Activated CD8-positive, alpha-beta T cell treated with anti-CD3 and anti-CD28 coated beads for 36 hours (primary cell): ENCODE measurements at places on chromosomes 2 and 18.

DNA sequence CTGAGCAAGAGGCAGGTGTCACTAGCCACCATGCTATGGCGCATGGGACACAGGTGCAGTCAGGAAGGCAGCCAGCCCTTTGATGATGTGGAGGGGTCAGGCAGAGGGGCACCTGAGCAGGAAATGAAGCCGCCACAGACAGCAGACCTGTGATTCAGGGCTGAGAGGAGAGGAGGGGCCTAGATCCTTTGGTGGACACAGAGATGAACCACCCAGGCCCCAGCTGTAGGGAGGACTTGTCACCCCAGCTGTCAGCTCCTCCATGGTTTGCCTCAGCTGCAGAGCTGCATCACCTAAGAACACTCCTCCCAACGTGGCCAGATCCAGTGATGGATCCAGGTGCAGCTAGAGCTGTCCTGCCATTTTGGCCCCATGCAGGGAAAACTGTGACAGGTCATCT is 11.6 kb downstream of the ASB18 start:
- no peak for DNase-seq

DNA sequence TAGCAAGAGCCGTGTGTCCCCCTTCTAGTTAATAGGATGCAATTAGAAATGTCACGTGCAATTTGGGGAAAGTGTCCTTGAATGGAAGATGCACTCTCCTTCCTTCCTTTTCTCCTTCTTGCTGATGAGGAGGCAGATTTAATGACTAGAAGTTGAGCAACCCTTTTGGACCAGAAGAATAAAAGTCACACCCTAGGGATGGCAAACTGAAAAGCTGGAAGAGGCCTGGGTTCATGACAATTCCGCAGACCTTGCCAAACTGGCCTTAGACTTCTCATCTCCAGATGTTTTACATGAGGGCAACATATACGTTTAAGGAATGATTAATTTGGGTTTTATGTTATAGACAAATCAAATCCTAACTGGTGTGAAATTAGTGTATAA is 38.6 kb upstream of the NCOA1 start:
- no peak for DNase-seq

DNA sequence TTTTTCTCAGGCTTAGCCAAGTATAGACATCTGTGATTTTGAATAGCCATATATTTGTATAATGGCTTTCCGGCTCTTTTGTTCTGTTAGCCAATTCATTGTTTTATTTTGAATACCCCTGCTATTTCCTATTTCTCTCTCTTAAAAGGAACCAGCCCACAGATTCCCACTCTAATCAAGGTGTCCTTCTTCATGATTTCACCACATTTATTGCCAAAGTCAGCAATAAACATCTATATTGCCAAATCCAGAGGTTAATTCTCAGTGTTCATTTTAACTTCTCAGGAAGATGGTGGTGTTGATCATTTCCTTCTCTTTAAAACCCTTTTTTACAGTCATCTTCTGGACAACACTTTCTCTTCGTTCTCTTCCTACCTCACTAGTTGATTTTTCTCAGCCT is 13.1 kb upstream of the ITPRID2 start:
- no peak for DNase-seq

GRCh38 chr2:219969508-219969907 is 342.1 kb downstream of the SLC4A3 start:
- DNase-seq = no peak

GRCh38 chr18:11944252-11944651 is 36.1 kb upstream of the MPPE1 start:
- DNase-seq = no peak

- peak; percentile 65 for DNase-seq
Measured at GRCh38 chr2:1550658-1551316, 137.5 kb downstream of the TPO start.

- DNase-seq = no peak
Measured at GRCh38 chr18:68033466-68033865, 516.9 kb upstream of the DSEL start.

DNA sequence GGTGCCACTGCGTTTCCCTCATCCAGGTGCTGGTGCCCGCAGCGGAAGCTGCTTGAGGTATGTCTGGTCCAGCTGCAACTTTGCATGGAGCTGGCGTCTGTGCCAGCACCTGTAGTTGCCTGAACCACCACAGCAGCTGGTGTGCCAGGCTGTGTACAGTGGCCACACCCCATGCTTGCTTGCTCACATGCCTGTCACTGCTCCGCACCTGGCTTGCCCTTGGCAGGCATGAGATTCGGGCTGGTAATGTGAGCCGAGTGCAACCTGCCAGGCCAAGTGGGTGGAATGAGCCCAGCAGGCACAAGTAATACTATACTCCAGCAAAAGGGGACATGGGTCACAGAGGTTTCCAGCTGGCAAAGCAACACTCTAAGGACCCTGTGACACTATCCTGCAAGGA is 1123.3 kb upstream of the ACVR2A start:
- no peak for DNase-seq

- no peak for DNase-seq
Measured at GRCh38 chr2:132387126-132387525, 29.5 kb upstream of the GPR39 start.

GRCh38 chr2:150042500-150043171 is 444.8 kb downstream of the RND3 start:
- no peak for DNase-seq

DNA sequence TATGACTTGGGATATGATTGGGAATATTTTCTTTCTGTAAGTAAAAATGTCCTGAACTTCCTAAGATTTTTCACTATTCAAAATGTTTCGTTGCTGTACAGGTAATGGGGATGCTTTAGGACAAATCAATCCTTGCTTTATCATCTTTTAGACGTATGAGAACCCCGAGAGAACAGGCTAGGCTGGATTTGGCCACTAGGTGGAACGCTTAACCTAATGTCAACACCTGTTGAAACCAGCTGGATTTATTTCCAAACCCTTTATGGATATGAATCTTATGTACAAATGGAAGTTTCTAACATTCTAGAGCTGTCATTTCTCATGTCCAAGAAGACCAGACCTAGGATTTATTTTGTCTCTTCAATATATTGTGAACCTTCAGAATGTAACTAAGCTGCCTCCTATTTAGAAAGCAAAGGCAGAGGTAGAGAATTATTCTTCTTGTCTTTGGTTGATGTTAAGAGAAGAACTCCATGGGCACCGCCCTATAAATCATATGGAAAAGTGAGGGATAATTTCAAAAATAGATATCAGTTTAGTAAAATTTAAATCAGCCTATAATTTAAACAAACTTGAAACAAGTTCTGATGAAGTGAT is 96.7 kb downstream of the PMAIP1 start:
- DNase-seq = peak; percentile 47

DNA sequence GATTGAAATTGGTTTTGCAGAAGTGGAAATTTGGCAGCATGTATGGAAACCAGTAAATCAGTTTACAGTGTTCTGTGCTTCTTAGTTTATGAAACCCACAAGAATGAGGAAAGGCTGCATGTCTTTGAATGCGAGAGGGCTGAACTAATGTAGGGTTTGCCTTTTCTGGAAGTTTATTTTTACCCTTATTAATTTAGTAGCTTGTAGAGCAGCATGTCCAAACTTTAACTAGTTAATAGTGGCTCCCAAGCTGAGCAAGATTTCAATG is 50.4 kb downstream of the LDLRAD4 start:
- DNase-seq = no peak

DNA sequence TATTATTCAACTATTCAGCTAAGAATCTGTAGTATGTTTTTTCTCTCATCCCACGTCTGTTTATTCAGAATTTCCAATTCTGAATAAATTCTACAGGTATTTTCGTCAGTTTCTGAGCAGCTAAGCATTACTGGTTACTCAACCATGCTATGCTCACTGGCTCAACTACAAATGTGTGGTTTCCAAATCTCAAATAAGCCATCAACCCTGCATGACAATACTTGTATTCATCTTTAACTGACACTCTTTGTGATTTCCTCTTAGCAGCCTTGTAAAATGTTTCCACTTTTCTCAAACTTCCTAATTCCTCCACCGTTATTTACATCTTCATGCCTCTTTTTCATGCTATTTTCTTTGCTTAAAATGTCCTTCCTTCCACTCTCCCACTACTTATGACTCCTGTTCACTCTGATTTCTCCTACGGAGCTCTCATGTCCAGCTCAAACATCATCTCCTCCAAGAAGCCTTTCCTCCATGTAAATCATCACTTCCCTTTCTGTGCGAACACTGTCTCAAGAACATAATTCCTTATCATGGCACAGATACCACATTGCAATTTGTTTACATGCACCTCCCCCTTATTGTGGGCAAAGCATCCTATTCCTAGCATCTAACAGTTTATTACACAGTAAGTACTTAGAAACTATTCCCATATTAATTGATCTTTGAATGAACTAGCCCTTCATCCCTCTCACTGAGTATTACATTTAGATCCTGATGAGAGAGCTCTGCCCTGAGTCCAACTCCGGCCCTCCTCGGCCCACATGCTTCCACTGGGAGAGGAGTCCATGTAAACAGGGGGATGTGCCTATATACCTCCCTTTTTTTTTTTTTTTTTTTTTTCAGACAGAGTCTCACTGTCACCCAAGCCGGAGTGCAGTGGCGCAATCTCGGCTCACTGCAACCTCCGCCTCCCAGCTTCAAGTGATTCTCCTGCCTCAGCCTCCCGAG is 10.5 kb downstream of the CCDC88A start:
- DNase-seq = no peak

GRCh38 chr2:128258218-128258617 is 60.5 kb downstream of the HS6ST1 start:
- DNase-seq = no peak

- no peak for DNase-seq
Measured at GRCh38 chr2:136139631-136140030, 21.7 kb upstream of the CXCR4 start.

GRCh38 chr2:221588306-221588985 is 16.3 kb upstream of the EPHA4 start:
- DNase-seq = no peak

- no peak for DNase-seq
Measured at GRCh38 chr2:6932206-6932605, 15.0 kb downstream of the RNF144A start.

- DNase-seq = peak; percentile 55
Measured at GRCh38 chr2:177165721-177166711, 46.6 kb upstream of the HNRNPA3 start.

- no peak for DNase-seq
Measured at GRCh38 chr2:217852555-217853211, 150.1 kb downstream of the TNS1 start.

DNA sequence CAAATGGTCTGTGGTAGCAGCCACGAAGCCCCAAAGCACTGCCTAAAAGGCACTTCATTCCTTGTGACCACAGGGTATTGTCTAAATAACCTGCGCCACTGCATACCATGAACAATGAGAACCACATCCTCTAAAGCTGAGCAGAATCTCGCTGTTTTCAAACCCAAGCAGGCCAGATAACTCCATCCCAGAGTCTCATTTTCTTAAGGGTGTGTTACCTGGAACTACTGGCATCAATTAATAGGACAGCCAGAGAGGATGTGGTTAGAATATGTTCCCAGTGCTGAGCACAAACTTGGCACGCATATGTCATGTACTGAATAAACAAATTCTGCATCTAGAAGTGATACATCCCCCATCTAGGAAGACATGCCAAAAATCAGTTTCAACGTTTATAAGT is 13.0 kb downstream of the VPS4B start:
- DNase-seq = peak; percentile 25

DNA sequence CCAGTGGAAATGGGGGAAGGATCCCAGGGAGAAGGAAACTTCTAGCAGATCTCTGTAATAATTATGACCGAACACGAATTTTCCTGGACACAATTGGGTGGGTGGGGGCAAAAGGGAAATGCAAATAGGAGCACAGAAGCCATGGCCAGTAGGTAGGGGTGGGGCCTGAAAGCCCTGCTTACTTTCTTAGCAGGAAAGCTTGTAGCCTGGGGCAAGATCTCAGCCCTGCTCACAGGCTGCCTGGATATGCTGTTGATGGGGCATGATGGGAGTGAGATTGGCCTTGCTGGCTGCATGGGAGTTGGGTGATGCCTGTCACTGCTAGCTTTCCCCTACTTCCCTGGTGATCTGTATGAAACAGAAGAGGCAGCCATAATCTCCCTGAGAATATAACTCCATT is 45.9 kb upstream of the SPOPL start:
- DNase-seq = no peak

DNA sequence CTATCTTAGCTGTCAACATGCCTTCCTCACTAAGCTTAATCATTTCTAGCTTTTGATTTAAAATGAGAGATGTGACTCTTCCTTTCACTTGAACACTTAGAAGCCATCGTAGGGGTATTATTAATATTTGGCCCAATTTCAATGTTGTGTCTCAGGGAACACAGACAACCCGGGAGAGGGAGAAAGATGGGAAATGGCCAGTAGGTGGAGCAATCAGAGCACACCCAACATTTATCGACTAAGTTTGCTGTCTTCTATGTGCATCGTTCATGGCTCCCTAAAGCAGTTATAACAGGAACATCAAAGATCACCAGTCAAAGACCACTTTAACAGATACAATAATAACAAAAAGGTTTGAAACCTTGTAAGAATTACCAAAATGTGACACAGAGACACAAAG is 110.2 kb downstream of the OLA1 start:
- DNase-seq = peak; percentile 5

DNA sequence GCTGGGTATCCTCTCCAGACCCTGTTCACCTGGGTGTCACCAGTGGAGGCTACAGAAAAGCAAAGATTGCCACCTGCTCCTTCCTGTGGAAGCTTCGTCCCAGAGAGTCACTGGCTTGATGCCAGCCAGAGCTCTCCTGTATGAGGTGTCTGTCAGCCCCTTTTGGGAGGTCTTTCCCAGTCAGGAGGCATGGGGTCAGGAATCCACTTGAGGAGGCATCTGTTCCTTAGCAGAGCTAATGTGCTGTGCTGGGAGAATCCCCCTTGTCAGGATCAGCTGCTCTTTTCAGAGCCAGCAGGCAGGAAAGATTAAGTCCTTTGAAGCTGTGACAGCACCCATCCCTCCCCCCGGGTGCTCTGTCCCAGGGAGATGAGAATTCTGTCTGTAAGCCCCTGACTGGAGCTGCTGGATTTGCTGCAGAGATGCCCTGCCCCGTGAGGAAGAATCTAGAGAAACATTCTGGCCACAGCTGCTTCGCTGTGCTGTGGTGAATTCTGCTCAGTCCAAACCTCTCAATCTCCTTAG is 121.8 kb downstream of the GPR39 start:
- DNase-seq = no peak
